Type B pancreatic cell (in vitro differentiated cells): ENCODE measurements at places on chromosomes 5 and 9.

DNA sequence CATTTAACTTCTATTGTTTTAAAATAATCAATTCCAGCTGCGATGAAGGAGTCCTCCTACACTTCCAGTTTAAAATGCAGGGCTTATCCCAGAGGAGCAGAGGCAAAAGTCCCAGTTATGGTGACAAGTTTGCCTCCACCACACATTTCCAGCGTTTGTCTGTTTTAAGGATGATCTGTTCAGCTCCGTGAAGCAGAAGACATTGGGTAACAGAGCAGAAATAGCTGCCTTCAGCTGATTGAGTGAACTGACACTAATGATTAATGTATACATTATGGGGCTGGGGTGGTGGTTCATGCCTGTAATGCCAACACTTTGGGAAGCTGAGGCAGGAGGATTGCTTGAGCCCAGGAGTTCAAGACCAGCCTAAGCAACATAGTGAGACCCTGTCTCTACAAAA is 127.6 kb downstream of the HSD17B3 start:
- no peak overlapping the region for H3K27ac ChIP-seq
- no peaks in the 10 kb centered on the region for H3K36me3 ChIP-seq
- no peak overlapping the region for H3K4me3 ChIP-seq
- peaks cover 31% of the 10 kb centered on the region for H3K4me1 ChIP-seq
- peaks cover 2% of the 10 kb centered on the region for H3K27me3 ChIP-seq

- H3K36me3 ChIP-seq = no peaks in the 10 kb centered on the region
- DNase-seq = no peak
- no peak overlapping the region for H3K27ac ChIP-seq
These were observed 661 bp downstream of the NSMF start for GRCh38 chr9:137458194-137459151.

DNA sequence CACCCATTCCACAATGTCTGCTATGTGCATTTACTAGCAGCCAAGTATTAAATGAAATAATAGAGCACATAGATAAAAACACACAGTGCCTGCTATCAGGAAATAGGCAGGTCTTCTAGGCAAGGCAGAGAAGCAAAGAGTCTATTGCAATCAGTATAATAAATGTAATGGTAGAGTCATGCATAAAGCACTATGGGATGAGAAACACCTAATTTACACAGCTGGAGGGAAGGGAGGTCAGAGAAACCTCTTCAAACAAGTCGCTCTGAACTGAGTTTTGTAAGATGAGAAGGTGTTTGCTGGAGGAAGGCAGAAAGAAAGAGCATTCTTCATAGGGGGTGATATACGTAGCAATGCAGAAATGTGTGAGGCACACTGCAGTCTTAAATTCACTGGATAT is 341.0 kb upstream of the DMAC1 start:
- no peaks in the 10 kb centered on the region for H3K27me3 ChIP-seq
- peaks cover 11% of the 10 kb centered on the region for H3K4me1 ChIP-seq
- no peak for DNase-seq
- H3K4me3 ChIP-seq = no peak overlapping the region
- no peak overlapping the region for H3K27ac ChIP-seq

GRCh38 chr9:87872079-87872624 is 10.5 kb upstream of the SPATA31E1 start:
- H3K4me3 ChIP-seq = no peak overlapping the region
- no peak for DNase-seq
- peaks cover 12% of the 10 kb centered on the region for H3K4me1 ChIP-seq
- no peaks in the 10 kb centered on the region for H3K36me3 ChIP-seq
- peaks cover 2% of the 10 kb centered on the region for H3K27me3 ChIP-seq

GRCh38 chr5:94627191-94627590 is 8.7 kb downstream of the SLF1 start:
- no peak overlapping the region for H3K27ac ChIP-seq
- H3K27me3 ChIP-seq = no peaks in the 10 kb centered on the region
- peaks cover 25% of the 10 kb centered on the region for H3K36me3 ChIP-seq
- no peak for DNase-seq
- no peak overlapping the region for H3K4me3 ChIP-seq
- no peaks in the 10 kb centered on the region for H3K4me1 ChIP-seq

GRCh38 chr5:75707911-75708509 is 9.2 kb downstream of the POC5 start:
- no peak for DNase-seq
- no peaks in the 10 kb centered on the region for H3K4me1 ChIP-seq
- peaks cover 20% of the 10 kb centered on the region for H3K36me3 ChIP-seq

- no peak overlapping the region for H3K4me3 ChIP-seq
- peaks cover 11% of the 10 kb centered on the region for H3K4me1 ChIP-seq
- DNase-seq = no peak
- H3K27ac ChIP-seq = peak overlapping the region; percentile 69
- H3K27me3 ChIP-seq = no peaks in the 10 kb centered on the region
- H3K36me3 ChIP-seq = no peaks in the 10 kb centered on the region
These were observed 76.2 kb upstream of the ZFAND5 start for GRCh38 chr9:72440992-72441847.

DNA sequence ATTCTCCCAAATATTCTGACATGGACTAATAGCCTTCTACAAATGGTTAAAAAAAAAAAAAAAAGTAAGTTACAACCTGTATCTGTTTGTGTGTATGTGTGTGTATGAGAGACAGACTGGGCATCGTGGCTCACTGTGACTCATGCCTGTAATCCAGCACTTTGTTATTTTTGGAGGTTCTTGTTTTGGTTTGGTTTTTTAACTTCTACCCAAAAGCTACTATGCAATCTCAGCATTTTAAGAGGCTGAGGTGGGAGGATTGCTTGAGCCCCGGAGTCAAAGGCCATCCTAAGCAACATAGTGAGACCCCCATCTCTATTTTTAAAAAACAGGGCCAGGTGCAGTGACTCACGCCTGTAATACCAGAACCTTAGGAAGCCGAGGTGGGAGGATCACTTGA is 17.6 kb upstream of the HAVCR1 start:
- H3K27ac ChIP-seq = no peak overlapping the region
- no peak for DNase-seq
- no peak overlapping the region for H3K4me3 ChIP-seq

DNA sequence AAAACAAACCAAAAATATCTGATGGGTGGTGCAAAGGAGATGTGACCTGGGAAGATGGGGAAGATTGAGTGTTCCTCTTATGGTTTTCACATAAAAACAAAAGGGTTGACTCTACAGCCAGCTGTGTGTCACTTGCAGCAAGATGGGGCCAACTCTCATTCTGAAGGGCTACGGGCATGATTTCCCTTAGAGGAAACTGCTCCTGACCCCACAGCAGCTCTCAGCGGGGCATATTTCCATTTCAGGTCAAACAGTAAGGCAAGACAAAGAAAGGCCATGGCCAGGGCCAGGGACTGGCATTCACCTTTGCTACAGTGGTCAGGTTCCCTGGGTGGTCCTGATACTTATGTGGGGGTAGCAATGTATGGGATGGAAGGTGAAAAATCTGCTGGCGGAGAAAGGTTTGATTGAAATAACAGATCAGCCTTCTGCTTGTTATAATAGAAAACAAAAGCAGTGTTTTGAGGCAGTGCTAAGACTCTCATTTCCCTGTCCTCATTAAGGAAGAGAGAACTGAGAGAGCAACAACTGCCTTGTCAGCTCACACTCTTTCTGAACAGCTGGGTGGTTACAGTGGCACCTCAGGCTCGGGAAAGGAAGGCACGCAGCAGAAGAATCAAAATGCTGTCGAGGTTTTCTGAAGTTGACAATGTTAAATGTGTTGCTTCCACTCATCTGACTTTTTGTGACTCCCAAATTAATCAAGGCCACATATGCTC is 120.7 kb upstream of the PCA3 start:
- peaks cover 15% of the 10 kb centered on the region for H3K4me1 ChIP-seq
- H3K36me3 ChIP-seq = no peaks in the 10 kb centered on the region
- H3K27me3 ChIP-seq = no peaks in the 10 kb centered on the region
- H3K27ac ChIP-seq = peak overlapping the region; percentile 22
- no peak for DNase-seq
- no peak overlapping the region for H3K4me3 ChIP-seq

- no peak overlapping the region for H3K27ac ChIP-seq
- peaks cover 4% of the 10 kb centered on the region for H3K4me1 ChIP-seq
- H3K4me3 ChIP-seq = no peak overlapping the region
- no peaks in the 10 kb centered on the region for H3K36me3 ChIP-seq
- H3K27me3 ChIP-seq = peaks cover 23% of the 10 kb centered on the region
- no peak for DNase-seq
These were observed 77.3 kb downstream of the UBE2QL1 start for GRCh38 chr5:6525910-6526309.

- H3K36me3 ChIP-seq = no peaks in the 10 kb centered on the region
- H3K4me3 ChIP-seq = no peak overlapping the region
- DNase-seq = no peak
- no peak overlapping the region for H3K27ac ChIP-seq
- H3K4me1 ChIP-seq = peaks cover 18% of the 10 kb centered on the region
These were observed 198.7 kb downstream of the HSPA4 start for GRCh38 chr5:133250527-133250926.

DNA sequence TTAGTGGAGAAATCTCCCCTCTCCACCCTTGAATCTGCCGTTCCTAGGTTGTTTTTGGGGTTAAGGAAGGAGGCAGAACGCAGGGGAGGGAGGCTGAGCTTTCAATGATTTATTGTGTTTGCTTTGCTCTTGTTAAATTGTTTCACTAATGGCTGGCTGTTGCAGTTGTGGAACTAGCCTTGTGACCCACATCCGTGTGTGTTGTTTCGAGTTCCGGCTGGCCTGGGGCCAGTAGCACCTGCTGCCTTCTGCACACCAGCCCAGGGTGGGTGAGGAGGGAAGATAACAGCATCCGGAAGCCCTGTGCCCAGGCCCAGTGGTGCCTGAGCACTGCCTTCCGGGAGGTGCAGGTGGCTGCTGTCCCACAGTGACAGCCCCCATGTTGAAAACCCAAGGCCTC is 3.6 kb downstream of the ERGIC1 start:
- H3K36me3 ChIP-seq = peaks cover 3% of the 10 kb centered on the region
- no peak overlapping the region for H3K27ac ChIP-seq
- peaks cover 42% of the 10 kb centered on the region for H3K4me1 ChIP-seq
- DNase-seq = no peak

- no peak for DNase-seq
- H3K36me3 ChIP-seq = peaks cover 10% of the 10 kb centered on the region
- H3K4me3 ChIP-seq = no peak overlapping the region
These were observed 111.2 kb upstream of the FAM174A start for GRCh38 chr5:100424017-100424416.

DNA sequence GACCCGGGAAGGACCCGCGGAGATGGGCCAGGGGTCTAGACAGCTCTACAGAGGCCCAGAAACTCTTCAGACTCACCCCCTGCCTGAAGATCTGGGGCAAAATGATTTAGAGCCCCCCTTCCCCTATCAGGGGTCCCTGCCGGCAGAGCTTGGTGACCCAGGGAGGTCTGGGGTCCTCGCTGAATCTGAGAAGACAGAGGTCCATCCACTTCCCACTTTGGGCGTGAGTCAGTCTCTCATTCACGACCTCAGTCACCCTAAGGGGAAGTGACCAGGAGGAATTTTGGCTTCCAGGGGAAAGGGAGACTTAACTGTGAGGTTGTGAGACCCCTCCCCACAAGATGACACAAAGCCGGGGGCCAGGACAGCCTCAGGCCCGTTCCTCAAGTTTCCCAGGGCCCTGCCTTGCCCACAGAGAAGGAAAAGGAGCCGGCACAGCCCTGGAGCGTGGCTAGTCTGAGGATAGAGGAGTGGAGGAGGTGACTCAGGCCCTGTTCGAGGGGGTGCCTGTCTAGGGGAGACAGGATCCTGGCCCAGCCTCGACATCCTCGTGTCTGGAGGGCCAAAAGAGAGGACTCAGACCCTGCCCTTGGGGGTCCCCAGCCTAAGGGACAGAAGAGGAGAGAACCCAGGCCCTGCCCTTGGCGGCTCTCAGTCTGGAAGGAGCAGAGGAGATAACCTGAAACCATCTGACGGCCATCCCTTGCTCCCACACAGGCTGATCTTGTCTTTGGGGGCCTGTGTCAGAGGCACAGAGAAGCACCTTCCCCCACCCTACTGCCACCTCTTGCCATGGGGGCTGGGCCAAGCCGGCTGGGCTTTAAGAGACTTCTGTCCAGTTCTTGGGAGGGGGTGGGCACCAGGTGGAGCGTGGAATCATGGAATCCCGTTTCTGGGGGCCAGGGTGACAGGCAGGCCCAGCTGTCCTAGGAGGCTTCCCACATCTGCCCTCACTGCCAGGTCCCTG is 889 bp downstream of the PDLIM4 start:
- peak; percentile 65 for DNase-seq
- peaks cover 30% of the 10 kb centered on the region for H3K4me1 ChIP-seq
- peak overlapping the region; percentile 87 for H3K4me3 ChIP-seq
- peaks cover 11% of the 10 kb centered on the region for H3K36me3 ChIP-seq
- H3K27ac ChIP-seq = peak overlapping the region; percentile 79
